ENCODE measurements at places on chromosomes 3 and 15.

DNA sequence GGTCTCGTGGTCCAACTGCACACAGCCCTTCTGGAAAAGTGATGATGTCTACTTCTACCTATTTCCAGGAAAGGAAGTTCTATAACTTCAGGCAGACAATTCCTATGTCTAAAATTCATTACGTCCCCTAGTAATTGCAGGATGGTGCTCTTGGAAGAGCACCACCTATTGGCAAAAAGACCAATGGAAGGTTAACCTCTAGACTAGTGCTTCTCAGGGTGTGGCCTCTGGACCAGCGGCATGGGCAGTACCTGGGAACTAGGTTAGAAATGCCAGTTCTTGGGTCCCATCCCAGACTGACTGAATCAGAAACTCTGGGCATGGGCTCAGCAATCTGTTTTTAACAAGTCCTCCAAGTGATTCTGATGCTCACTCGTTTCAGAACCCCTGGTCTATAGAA, 258.3 kb upstream of the ICE2 start:
- DNase-seq = no peak

- peak; percentile 5 for DNase-seq
These were observed 138.1 kb downstream of the TMCO5A start for GRCh38 chr15:38072348-38073177.

- DNase-seq = no peak
These were observed 1.0 kb downstream of the TAMM41 start for GRCh38 chr3:11845651-11846050.

DNA sequence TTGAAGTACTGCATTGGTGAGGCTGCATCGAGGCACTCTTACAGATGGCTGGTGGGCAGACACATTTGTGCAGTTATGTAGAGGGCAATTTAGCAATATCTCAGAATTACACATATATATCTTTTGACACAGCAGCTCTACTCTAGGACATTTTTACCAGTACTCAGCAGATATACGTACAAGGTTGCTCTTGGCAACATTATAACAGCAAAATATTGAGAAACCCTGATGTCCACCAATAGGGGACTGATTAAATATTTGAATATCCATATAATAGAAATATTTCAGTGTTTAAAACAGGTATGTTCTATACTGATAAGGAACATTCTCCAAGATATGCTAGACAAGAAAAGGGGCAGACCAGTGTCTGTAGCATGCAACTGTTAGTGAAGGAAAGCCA, 7.9 kb upstream of the FBXO22 start:
- no peak for DNase-seq

- DNase-seq = no peak
These were observed 209.1 kb downstream of the NR1D2 start for GRCh38 chr3:24154013-24154695.
